ENCODE measurements at places on chromosomes 6 and 20. TPM values are rescaled to one million over a fixed set of nuclear protein-coding genes. Genes with fewer than 3 reads are reported as not detected.

SIRPB2 gene
- not detected for total RNA-seq

ATP9A gene
- 28.7 TPM for total RNA-seq

- DNase-seq: no peak
These were observed 464.9 kb downstream of the TBC1D32 start for GRCh38 chr6:120869397-120869796.

DNA sequence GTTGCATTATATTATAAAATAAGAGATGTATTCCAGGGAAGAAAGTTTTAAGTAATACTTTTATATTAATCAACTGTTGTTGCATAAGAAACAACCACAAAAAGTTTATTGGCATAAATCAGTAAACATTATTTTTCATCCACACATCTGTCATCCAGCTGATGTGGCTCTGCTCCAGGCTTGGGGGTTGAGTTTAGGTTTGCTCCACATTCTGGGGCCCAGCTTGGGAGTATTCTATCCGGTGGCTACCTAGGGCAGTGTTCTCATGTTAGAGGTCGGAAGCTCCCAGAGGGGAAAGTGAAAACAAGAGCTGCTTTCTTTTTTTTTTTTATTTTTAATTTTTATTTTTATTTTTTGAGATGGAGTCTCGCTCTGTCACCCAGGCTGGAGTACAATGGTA is 728.4 kb upstream of the FLRT3 start:
- DNase-seq: no peak

GRCh38 chr6:37477191-37477590 is 22.5 kb downstream of the CCDC167 start:
- no peak for DNase-seq

DNA sequence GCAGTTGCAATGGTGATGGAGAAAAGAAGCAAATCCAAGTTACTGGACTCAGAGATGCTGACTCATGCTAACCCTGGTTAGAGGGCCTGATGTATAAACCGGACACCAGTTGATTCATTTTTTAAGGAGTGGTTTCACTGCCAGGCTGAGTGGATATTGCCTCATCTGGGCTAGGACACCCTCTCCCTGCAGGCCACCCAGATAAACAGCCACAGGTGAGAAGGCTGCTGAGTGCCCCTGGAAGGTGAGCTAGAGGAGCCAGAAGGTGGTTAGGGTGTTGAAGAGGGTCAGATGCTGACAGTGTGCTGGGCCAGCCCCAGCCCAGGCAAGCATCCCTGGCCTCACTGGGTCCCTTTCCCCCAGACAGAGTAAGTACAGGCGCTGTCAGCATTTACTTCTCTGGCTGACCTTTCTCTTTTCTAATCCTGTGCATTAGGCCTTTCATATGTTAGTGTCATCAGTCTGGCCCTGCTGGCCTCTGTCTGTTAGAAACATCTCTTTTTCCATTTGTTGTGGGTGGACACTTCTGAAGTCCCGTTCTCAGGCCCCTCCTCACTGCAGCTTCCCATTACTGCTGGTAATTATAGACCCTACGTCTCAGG is 13.5 kb downstream of the EPB41L1 start:
- DNase-seq: peak; percentile 82

- no peak for DNase-seq
These were observed 538.5 kb downstream of the CD83 start for GRCh38 chr6:14656078-14656521.

- DNase-seq: no peak
These were observed 37.6 kb downstream of the PKIB start for GRCh38 chr6:122647765-122648164.
